ENCODE measurements at places on chromosomes 11 and 22.

DNA sequence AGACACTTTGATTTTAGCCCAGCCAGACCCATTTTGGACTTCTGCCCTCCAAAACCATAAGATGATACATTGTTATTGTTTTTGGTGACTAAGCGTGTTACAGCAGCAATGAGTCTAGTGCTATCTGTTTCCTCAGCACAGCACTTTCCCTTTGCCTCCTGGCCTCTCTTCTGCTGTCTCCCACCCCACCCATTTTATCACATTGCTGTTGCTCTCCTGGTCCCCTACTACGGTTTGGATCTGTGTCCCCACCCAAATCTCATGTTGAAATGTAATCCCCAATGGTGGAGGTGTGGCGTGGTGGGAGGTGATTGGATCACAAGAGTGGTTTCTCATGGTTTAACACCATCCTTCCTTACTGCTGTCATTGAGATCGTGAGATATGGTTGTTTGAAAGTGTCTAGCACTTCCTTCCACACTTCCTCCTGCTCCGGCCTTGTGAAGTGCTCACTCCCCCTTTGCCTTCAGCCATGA is 59.8 kb upstream of the CD82 start:
- no peak for DNase-seq

DNA sequence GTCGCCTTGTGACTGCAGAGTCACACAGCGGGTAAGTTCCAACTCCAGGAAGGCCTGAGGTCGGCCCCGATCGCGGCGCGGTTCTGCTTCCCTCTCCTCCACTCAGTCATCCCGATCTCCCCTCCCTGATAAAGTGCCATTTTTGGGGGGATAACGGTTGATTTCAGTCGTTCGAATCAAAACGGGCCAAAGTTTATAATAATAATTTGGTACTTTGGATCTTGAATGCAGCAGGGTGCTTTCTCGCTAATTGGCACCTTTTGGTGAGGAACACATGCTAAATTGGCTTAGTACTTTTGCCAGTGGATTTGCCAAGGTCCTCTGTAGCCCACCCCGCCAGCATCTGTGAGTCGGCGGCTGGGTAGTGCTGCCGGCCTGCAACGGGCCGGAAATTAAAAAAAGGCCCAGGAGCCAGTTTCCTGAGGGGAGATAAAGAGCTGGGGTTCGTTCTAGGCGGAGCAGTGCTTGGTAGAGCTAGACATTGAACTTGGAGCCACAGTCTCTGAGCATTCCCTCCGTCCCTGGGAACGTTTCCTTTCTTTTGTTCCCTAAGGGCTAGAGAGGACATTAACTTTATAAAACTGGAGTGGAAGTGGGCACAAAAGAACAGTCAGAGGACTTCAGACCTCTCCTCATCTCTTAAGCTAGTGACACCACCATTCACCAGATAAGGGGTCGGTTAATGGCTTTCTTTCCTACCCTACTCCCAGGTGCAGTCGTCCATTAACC is 997 bp downstream of the UBE2L3 start:
- no peak for DNase-seq

- DNase-seq = no peak
Observed at GRCh38 chr11:63920939-63921417, 4.0 kb upstream of the RCOR2 start.

GRCh38 chr22:37121887-37122591 is 12.5 kb upstream of the TMPRSS6 start:
- DNase-seq = no peak
